ENCODE measurements at places on chromosomes 3 and 15.

- no peak for DNase-seq
These were observed 140.7 kb downstream of the IMPG2 start for GRCh38 chr3:101179637-101180036.

GRCh38 chr3:148075771-148076716 is 621.7 kb upstream of the AGTR1 start:
- no peak for DNase-seq

DNA sequence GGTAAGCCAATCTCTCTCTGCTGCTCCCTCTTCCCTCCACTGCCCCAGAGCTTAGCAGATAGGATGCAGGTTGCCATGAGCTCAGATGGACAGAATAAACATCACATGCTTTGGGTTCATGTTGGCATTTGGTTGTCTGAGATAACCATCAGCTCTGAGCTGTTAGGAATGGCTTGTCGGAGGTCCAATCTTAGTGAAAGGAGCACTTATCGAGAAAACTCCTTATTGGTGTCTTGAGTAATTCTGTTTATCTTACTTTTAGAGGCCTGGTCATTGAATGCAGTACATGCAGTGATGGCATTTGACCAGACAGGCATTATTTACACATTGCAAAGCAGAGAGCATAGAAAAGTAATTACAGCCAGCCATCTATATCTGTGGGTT is 99.7 kb downstream of the CEMIP start:
- DNase-seq = no peak

DNA sequence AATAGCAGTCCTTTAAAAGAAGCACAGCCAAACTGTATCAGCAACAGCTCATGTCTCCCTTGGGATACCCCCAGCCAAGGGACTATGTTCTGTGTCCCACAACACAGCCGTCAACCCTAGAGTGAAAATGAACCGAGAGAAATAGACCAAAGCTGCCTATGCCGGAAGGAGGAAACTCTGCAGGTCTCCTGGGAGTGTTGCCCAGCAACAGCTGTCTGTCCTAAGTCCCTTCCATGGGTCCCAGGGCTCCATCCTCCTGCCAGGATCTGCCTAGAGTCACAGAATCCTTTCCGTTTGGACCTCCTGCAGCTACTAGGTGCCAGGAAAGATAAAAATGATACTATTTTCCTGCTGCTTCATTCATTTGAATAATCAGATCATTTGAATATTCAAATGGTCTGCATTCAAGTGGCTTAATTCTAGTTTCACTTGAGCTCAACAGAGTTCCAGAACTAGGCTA is 53.1 kb downstream of the TRANK1 start:
- DNase-seq = no peak

- DNase-seq = no peak
These were observed 92.2 kb downstream of the NFKBIZ start for GRCh38 chr3:101941318-101942040.

GRCh38 chr3:189978753-189979152 is 141.9 kb downstream of the P3H2 start:
- DNase-seq = no peak

DNA sequence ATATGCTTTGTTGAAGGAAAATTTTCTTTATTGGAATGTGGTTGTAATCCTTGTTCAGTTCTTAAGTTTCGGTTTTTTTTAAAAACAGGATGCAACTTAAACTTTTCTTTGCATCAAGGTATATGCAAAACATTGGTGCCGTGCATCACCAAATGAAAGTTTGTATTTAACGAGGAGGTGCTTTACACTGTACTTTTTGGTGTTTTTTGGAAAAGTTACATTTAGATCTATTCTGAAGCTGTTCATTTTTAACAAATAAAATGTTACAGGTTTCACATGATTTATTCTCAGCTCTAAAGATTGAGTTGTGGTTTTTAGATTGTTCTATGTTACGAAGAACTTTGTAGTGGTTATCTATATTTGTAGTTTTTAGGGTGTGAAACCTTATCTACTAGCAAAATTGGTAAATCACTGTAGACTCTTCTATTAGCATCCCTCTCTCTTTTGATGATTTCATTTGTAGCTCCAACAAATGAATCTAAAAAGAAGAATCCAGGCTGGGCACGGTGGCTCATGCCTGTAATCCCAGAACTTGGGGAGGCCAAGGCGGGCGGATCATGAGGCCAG is 7.0 kb upstream of the LRCH3 start:
- DNase-seq = no peak

GRCh38 chr15:77143616-77144015 is 72.7 kb upstream of the TSPAN3 start:
- no peak for DNase-seq

- no peak for DNase-seq
These were observed 40.0 kb downstream of the USP3 start for GRCh38 chr15:63544258-63545026.

GRCh38 chr3:138600100-138600745 is 6.2 kb upstream of the CEP70 start:
- DNase-seq = no peak

DNA sequence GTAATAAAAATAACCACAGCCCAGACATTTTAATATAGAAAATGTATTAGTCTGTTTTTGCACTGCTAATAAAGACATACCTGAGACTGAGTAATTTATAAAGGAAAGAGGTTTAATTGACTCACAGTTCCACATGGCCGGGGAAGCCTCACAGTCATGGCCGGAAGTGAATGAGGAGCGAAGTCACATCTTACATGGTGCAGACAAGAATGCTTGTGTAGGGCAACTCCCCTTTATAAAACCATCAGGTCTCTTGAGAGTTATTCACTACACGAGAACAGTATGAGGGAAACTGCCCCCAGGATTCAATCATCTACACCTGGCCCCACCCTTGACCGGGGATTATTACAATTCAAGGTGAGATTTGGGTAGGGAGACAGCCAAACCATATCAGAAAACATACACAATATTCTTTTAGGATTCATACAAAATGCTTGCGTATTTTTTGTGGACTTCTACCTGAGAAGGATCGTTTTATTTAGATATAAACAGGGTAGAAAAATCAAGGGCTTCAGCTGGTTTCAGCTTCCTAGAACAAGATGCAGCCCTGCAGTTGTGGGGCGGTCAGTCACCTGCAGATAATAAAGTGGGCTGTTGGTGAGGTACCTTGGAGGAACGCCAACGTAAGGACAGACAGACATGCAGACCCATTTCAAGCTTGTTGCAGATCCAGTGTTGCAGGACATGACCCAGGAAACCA is 101.9 kb downstream of the TNIK start:
- DNase-seq = no peak

- DNase-seq = no peak
These were observed 90.0 kb upstream of the ANKRD34C start for GRCh38 chr15:79192462-79193036.

- no peak for DNase-seq
These were observed 223.7 kb upstream of the NANOGP8 start for GRCh38 chr15:35308802-35309201.

DNA sequence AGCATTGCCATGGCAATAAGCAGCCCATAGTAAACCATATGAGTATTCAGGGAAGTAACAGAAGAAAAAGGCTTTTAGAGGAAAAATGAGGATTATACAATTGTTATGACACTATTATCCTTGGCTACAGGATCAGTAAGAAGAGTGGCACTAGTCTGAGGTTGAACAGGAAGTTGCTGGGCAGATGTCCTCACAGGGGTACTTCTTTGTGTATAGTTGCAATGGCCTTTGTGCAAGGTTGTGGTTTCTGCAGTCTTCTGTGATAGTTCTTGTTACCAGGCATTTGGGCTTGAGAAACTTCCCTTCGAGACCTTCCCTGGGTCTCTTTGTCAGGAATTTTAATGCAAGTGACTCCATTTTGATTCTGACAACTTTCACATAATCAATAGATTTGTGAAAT is 100.6 kb upstream of the ATP11B start:
- no peak for DNase-seq

DNA sequence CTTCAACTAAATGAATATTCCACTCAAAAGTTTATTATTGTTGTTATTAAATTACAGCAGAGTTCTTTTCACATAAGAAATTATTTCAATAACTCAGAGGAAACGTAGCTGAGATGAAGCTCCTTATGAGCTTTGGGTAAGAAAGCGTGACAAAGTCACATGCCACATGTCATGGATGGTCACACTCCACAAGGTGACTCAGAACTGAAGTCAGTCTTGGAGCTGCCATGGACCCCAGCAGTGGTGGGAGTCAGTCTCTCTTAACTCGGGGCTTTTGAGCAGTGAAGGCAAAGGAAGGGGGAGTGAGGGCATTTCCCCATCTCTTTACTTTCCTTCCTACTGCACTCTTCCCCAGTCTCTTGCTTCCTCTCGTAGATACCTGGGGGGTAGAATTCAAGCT is 87.5 kb upstream of the FAM3D start:
- DNase-seq = no peak

GRCh38 chr3:147655236-147655635 is 246.1 kb downstream of the ZIC1 start:
- DNase-seq = no peak

DNA sequence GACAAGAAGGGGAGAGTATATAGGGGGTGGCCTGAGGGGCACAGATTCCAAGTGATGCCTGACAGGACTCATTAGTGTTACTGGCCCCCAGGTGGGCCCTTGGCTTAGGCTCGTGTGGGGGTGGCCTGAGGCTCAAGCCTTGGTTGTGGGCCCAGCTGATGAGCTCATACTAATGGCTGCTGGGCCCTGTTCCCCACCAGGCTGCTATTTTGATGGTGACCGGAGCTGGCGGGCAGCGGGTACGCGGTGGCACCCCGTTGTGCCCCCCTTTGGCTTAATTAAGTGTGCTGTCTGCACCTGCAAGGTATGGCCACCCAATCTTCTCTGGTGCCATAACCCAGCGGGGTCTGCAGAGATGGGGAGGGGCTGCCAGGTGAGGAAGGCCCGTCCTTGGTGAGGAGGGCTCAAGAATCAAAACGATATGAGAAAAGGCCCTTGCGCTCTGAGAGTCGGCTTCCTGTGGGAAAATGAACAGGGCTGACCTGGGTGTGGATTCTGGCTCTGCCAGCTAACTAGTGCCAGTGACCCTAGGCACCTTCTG is 7.4 kb downstream of the CHRD start:
- no peak for DNase-seq

- DNase-seq = no peak
These were observed 262.2 kb downstream of the MEX3B start for GRCh38 chr15:81783586-81783985.

- no peak for DNase-seq
These were observed 85.0 kb upstream of the GALNT15 start for GRCh38 chr3:16089521-16089920.

- DNase-seq = no peak
These were observed 91.7 kb upstream of the FGF12 start for GRCh38 chr3:192819001-192819569.

- DNase-seq = no peak
These were observed 908.6 kb downstream of the NTRK3 start for GRCh38 chr15:87347806-87348515.

GRCh38 chr3:10278501-10278900 is 14.2 kb downstream of the GHRL start:
- DNase-seq = no peak

- DNase-seq = no peak
These were observed 4.0 kb upstream of the A4GNT start for GRCh38 chr3:138136201-138136600.

DNA sequence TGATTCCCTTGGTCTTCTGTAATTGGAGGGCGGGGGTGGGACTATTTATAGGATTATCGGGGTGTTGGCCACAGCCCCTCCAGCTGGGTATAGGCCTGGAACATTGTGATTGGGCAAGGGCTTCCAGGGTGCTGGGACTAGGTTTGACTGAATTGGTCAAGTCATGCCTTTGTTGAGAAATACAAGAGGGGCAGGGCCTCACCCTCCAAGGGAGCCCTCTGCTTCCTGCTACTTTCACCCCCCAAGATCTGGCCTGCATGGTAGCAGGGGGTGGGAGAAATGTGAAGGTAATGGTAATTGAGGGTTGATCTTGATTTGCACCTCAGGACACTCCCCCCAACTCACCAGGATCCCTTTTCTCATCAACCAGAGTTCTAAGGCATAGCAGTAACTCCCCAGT is 25.2 kb downstream of the TRIM71 start:
- DNase-seq = no peak

DNA sequence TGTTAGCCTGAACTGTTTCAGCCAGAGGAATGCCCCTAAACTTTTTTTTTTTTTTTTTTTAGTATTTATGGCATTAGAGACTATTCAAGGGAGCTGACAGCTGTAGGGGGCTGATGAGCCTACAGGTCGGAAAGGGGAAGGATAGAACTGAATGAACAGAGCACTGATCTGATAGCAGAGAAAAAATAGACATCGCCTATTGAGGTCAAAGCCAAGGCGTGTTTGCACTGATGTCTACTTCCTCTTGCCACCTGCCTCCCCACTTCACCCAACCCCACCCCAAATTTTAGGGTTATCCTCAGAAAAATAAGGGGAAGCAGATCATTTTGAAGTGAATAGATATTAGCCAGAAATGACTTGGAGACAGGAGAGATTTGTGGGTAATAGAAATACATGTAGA is 3.0 kb upstream of the ZMAT3 start:
- DNase-seq = no peak

- no peak for DNase-seq
These were observed 111.1 kb downstream of the FMN1 start for GRCh38 chr15:33083232-33084081.

GRCh38 chr3:13570391-13571194 is 21.7 kb downstream of the FBLN2 start:
- DNase-seq = no peak

DNA sequence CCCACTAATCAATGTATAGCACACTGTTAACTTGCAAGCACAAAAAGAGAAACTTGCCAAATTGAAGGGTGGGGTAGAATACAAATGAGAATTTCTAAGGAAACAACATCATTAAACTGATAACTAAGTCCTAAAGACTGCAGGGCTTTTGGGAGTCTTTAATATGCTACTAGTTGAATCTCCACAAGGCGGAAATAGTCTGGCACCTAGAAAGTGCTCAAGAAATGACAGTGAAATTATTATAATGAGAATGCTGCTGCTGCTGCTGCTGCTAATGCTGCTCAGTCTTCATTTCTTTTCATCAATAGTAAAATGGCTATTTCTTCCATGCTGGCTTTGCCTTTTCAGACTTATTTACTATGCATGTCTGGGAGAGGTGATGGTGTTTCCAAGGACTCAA is 91.8 kb downstream of the BTD start:
- DNase-seq = no peak

- DNase-seq = no peak
These were observed 82.8 kb upstream of the TNIK start for GRCh38 chr3:171542976-171543375.

- no peak for DNase-seq
These were observed 355.5 kb downstream of the OCA2 start for GRCh38 chr15:27743638-27744037.

- DNase-seq = no peak
These were observed 43.5 kb downstream of the IFT57 start for GRCh38 chr3:108178676-108179075.

DNA sequence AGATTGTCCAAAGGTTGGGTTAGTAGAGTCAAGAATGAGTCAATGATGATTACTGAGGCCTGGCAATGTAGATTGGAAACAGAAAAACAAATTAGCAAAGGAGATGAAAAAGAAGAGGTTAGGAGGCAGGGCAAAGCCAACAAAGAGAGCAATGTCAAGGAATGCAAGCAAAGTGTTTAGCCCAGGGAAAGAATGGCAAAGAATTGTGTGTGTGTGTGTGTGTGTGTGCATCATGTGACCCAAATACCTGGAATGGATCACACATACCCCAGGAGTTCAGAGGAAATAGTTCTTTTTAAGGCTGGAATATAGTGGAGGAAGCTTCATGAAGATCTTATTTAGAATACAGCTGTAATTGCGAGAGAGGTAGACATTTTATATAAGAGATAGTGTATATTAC is 831.7 kb upstream of the ARPP21 start:
- no peak for DNase-seq

All from stimulated activated CD8-positive, alpha-beta memory T cell treated with anti-CD3 and anti-CD28 coated beads, Interleukin-4, amount 100 ng/mL, for 4 hours (primary cell).